Suppressor macrophage treated with lipopolysaccharide for 4 hours (primary cell): ENCODE measurements at places on chromosomes 2 and 18.
A peak's percentile ranks its signal among the peaks of the same experiment; 100 is the strongest.

GRCh38 chr2:173963817-173964564 is 1.2 kb downstream of the SP3 start:
- peak; percentile 77 for DNase-seq

- DNase-seq: no peak
Observed at GRCh38 chr2:229831805-229832509, 89.9 kb downstream of the TRIP12 start.

GRCh38 chr2:121242175-121242875 is 42.7 kb downstream of the TFCP2L1 start:
- DNase-seq: no peak

GRCh38 chr2:18290386-18290785 is 270.1 kb downstream of the RDH14 start:
- no peak for DNase-seq

GRCh38 chr2:61011678-61012077 is 5.8 kb upstream of the PEX13 start:
- DNase-seq: peak; percentile 68

DNA sequence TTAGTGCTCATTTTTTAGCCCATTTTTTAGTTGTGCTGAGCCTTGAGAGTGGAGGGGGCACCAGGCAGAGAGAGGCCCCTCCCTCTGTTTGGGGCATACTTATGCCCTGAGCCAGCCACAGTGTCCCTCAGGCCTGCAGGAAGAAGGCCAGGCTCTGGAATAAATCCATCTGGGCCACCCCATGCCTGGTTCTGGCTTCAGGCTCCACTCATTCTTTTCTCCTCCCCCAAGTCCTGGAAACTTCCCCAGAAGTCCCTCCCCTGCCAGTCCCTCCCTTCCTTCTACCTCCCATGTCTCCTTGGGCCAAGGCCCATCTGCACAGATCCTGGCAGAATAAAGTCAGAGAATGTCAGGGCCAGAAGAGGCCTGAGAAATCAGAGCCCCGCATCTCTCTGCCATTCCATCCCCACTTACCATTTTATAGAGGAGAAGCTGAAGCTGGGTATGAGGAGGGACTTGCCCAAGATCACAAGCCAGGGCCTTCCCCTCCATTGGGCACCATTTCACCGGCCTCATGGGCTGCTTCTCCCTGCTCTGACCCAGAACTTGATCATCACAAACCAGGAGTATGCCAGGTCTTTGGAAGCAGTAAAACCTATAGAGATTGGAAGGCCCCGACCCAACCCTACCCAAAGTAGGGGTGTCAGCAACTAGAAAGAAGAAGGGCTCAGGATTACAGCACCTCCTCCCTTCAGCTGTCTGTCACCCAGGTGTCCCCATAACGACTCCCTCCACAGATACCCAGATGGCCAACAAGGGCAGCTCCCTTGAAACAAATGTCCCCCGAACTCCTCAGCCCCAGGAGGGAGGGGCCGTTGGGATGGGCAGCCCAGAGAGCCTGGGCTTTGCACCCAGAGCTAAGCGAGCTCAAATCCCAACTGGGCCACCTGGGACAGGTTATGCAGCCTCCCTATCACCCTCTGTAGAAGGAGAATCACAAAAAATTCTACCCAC is 108.4 kb downstream of the POLR1A start:
- DNase-seq: peak; percentile 23

- DNase-seq: no peak
Observed at GRCh38 chr2:132621131-132621875, 48.7 kb downstream of the LYPD1 start.

DNA sequence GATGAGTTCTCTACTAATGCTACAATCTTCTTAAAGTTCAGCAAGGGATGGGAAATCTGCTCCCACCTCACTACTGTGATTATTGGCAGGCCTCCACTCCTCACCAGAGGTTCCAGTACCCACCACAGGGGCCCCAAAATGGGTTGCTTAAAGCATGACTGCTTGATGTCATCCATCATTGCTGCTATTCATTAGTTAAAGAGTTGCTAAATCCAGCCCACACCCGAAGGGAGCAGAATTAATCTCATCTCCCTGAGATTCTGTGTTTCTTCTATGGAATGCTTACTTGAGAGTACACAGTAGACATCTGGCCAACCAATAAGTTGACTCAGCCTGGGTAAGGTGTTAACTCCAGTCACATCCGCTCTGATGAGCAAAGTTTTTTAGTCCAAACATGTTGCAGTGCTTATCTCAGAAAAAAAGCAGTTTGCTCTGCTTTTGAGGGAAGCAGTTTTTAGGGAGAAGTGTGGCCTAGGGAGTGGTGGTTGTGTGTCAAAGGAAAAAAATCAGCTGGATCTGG is 690.2 kb upstream of the POU3F3 start:
- no peak for DNase-seq

DNA sequence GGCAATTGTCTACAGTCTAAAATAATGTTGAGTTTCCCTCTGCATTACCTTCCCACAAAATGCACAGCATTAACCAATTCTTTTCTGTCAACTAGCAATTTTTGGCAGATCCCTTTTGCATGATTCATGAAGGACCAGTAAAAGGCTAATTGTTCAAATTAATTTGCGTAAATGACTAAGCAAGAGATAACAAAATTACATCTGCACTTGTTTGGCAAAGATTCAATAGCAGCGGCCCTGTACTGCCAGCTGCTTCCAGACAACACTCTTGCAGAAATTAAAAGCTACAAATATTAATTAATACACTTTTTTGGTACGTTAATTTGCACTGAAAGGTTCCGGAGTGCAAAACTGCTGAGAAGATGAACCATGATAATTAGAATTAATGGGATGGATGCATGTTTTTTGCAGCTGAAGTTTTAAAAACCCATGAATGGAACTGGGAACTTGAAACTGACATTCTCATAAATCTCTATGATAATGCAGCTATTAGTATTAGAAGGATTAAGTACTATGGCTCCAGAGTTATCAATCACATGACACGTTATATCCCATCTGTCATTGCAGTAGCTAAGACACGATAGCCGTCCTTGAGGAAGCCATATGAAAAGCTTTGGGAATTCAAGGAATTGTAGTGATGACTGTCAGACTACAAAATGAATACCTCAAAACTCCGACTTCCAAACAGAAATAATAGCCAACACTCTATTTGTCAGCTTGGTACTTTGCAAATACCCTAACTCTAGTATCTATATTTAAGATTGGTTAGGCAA is 1268.3 kb upstream of the ACVR2A start:
- DNase-seq: no peak

GRCh38 chr18:53534695-53535094 is 689.8 kb downstream of the MBD2 start:
- no peak for DNase-seq

- no peak for DNase-seq
Observed at GRCh38 chr2:137930146-137930545, 34.1 kb upstream of the HNMT start.

GRCh38 chr2:226483745-226484619 is 315.6 kb downstream of the IRS1 start:
- DNase-seq: no peak

- DNase-seq: peak; percentile 74
Observed at GRCh38 chr18:63162271-63163014, 157.1 kb downstream of the BCL2 start.

- DNase-seq: no peak
Observed at GRCh38 chr18:48957136-48957535, 6.4 kb upstream of the SMAD7 start.

DNA sequence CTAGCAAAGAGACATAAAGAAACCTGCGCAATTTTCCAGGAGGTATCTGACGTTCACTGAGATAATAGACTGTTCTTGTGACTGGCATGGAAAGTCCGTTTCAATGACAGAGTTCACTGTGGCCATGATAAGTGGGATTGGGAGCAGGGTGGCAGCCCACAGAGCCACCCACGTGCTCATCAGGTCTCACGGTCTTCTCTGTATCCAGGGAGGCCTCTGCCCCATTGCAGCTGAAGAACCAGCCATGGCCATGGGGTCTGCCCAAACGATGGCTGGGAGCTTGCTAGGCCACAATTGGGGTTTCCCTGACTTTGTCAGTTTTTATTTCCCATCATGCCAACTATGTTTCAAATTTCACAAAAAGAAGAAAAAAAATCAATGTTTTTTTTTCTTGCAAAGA is 57.2 kb downstream of the PDCL3 start:
- no peak for DNase-seq

DNA sequence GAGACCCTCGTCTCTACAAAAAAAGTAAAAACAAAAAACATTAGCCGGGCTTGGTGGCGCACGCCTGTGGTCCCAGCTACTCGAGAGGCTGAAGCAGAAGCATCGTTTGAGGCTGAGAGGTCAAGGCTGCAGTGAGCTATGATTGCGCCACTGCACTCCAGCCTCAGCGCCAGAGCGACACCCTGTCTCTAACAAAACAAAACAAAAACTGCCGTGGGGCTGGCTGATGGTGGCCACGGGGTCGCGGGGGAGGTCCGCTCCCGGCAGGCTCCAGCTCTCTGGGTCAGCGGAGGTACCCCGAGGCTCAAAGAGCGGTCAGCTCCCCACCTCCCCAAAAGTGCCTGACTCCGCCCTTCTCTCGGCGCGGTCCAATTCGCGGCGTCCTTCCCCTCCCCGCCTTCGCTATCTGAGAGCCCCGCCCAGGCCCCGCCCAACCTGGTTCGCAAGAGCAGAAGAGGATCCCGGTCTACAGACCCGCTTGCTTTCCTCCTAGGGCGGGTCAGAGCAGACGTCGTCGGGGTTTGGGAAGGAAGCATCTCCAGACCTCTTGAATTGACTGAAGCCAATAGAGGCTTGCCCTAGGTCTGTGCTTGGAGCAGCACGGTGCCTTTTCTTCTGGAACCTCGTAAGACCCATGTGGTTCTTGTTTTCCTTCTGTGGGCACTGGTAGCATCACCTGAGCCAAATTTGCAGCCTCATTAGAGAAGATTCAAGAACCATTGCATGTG is 7.8 kb downstream of the RAX start:
- DNase-seq: peak; percentile 14

DNA sequence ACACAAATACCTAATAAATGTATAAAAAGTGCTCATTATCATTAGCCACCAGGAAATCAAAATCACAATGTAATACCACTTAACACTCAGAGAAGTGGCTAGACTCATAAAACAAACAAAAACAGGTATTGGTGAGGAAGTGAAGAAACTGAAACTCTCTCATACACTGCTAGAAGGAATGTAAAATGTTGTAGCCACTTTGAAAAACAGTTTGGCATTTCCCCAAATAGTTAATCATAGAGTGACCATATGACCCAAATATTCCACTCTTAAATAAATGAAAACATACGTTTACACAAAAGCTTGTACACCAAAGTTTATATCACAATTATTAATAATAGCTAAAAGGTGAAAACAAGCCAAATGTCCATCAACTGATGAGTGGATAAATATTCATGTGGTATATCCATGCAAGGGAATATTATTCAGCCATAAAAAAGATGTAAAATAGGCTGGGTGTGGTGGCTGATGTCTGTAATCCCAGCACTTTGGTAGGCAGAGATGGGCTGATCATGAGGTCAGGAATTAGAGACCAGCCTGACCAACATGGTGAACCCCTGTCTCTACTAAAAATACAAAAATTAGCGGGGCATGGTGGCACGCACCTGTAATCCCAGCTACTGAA is 86.2 kb upstream of the COL5A2 start:
- no peak for DNase-seq

- no peak for DNase-seq
Observed at GRCh38 chr2:23669413-23670244, 257.3 kb downstream of the ATAD2B start.

- DNase-seq: no peak
Observed at GRCh38 chr2:64420677-64421076, 33.3 kb upstream of the LGALSL start.

DNA sequence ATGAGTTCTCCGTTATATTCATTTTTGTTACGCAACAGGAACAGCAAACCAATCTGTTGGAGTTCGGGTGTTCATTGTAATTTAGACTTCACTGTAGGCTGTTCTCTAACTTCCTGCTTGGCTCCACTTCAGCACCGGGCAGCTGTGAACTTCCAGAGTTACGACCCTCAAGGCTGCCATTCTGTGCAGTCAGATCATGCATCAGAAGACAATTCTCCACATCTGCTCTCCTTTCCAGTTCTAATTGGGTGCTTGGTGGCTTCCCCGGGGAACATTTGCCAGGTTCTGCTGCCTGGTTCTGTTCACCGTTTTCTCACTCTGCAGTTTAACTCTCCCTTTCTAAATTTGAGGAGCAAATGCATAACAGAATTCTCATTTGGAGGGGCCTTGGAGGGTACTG is 237.7 kb downstream of the NYAP2 start:
- DNase-seq: no peak

- DNase-seq: peak; percentile 93
Observed at GRCh38 chr2:74849228-74849892, 15.4 kb downstream of the HK2 start.

DNA sequence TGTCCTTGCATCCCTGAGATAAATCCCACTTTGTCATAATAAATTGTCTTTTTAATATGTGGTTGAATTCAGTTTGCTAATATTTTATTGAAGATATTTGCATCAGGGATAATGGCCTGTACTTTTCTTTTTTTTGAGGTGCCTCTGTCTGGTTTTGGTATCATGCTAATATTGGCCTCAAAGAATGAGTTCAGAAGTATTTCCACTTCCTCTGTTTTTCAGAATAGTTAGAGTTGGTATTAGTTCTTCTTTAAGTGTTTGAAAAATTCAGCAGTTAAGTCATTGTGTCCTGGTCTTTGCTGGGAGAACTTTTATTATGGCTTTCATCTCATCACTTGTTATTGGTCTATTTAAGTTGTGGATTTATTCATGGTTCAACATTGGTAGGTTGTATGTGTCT is 464.1 kb upstream of the CRIM1 start:
- DNase-seq: no peak

- no peak for DNase-seq
Observed at GRCh38 chr18:11437046-11437445, 172.3 kb upstream of the SLC35G4 start.

GRCh38 chr18:39208190-39208589 is 1642.6 kb upstream of the CELF4 start:
- no peak for DNase-seq

- no peak for DNase-seq
Observed at GRCh38 chr2:108898315-108899082, 90.5 kb downstream of the EDAR start.

DNA sequence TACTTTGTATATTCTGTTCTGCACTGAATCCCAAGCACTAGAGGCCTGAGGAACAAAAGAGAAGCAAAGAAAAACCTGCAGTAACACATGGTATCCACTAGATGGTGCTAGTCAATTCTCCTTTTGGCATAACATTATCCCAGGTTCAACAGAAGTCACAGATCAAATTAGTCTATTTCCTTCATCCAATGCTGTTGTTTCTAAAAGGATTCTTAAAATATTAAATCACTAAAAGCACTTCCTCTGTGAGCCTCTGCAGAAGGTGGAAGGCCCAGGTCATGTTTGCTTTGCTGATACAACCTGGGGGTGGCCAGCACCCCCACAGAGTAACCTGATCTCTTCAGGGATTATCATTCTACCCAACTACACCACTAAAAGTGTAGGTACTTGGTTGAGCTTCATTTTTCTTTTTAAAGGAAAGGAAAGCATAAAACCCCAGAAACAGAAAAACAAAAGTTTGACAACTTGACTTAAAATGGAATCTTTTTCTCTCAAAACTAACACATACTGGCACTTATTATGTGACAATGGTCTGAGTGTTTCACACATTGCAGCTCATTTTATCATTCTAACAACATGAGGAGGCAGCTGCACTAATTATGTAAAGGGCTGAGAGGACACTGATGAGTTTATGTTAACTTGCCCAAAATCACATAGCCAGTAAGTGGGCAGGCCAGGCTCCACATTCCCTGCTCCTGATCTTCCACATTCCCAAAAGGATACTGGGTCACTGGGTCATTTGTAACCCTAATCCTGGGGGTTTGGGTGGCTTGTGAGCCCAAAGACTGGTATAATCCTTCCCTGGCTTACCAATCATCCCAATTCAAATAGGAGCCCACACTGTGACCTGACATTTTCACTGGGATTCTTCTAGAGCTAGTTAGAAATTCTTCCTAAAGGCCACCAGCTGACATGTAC is 66.8 kb upstream of the DNER start:
- DNase-seq: peak; percentile 50
